Globus pallidus (tissue), 1 donor: ENCODE measurements at places on chromosomes 11 and 22.

DNA sequence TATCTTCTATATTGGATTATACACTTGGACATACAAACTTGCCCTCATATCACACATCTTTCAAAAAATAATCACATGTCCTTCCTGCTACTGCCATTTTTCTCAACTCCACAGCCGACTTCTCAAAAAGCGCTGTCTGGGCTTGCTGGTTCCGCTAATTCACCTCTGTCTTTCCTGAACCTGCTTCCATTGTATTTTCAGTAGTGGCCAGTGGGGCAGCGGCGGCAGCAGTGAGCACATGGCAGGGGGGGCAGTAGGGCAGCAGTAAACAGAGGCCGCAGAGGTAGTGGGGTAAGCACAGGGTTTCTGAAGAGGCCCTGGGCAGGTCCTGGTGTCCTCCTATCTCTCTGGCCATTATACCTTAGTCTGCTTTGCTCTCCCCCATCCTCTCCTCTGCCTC lies 126.3 kb downstream of the RRAS2 start:
- no peak for DNase-seq

GRCh38 chr11:43573233-43573632 lies 107.3 kb upstream of the HSD17B12 start:
- DNase-seq, result no peak

DNA sequence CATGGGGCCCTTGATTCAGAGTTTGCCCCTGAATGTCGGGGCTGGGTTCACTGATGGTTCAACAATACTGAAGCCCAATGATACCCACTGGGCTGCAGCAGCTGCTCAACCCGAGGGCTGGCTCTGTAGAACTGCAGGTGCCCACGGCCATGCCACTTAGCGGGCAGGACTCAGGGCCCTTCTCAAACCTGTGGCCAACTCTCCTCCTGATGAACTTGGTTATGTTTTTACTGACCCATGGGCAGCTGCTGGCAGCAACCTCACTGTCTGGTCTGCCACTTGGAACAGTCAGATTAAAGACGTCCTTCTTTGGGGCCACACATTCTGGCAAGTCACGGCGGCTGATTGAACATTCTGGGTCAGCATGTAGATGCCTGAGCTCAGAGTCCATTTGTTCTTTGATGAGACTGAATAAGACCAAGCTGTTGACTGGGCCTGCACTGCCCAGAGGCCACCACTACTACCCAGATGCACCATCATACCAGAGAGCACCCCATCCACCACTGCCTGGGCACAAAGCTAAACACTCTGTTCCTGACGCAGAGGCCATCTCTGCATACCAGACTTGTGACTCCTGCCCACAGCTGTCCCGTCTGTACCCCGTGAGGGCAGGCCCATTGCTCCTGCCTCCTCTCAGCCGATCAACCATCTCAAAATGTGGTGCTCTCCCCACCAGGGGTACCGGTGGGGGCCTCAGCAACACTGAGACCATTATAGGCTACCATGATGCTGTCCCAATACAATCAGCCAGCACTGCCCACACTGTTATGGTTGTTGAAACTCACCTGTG lies 67.8 kb downstream of the SHANK2 start:
- DNase-seq, result no peak

DNA sequence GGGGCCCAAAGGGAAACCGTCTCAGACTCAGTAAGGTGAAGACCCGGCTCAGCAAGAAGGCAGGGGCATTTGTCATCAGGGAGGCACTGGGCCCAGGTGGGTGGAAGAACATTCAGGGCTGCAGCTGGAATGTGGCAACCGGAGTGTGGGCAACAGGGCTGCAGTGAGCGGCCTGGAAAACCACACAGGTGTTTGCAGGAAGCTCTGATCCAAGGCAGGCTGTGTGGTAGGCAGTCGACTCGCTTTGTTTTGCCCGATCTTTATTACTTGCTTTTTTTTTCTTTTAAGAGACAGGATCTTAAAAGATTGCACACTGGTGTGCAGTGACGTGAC lies 82.8 kb downstream of the DGCR2 start:
- no peak for DNase-seq

GRCh38 chr11:120302001-120302805 lies 22.9 kb upstream of the TLCD5 start:
- DNase-seq, result no peak

- DNase-seq, result peak; percentile 82
These were observed at the start of gene EP300 for GRCh38 chr22:41092023-41092817. EP300 (plus strand) TSS chr22:41092592; CDS start chr22:41093005, 413 bp downstream.

DNA sequence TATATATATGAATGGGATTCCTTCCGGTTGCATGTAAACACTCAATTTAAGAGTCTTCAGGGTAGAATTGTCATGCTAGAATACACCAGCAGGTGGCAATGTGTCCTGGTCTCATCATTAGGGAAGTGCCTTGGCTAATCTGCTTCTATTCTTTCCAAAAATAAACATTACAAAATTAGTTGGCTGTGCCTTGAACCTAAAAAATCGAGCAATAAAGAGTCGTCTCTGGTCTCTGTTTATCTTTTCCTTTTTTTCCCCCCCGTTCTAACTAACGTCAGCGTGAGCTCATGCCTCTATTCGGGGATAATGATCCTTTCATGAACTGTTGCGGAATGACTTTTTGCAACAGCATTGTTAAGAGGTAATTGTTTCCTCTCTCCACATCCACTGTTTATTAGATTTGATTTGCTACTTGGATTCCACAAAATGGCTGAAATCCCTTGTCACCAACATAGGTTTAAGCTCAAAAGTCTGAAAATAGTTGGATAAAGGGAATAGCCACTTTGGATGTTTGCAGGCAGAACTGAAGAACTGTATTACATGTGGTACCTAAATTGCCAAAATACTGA lies 1.2 kb upstream of the ARHGEF12 start:
- DNase-seq, result peak; percentile 86

DNA sequence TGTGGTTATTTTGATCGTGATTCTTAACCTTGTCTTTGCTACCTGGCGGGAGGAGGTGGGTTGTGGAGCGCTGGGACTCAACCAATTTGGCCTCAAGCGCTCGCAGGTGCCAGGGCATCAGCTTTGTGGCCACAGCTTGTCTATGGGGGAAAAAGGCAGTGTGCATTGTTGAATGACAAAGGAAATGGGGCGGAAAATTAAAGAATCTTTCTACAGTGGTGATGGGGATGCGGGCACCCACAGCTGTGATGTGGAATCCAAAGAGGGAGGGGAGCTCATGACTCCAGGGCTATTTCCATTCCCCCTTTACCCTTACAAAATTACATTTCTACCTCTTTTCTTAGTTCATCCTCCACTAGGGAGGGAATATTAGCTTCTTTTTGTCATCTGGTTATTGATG lies 1.1 kb downstream of the SLC6A5 start:
- DNase-seq, result no peak

DNA sequence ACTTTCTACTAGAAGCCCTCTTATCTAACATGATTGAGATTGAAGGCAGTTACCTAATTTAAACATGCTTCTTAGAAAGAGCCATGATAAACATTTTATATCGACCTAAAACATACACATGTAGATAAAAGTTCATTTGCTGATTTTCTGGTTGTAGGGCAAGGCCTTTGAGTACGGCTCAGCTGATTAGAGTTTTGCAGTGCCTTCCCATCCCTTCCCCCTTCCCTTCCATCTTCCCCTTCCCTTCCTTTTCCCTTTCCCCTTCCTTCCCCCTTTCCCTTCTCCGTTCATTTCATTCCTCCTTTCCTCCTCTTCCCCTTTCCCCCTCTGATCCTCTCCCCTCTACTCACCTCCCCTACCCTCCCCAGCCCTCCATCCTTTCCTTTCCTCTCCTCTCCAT lies 4.3 kb downstream of the LDHC start:
- DNase-seq, result no peak

DNA sequence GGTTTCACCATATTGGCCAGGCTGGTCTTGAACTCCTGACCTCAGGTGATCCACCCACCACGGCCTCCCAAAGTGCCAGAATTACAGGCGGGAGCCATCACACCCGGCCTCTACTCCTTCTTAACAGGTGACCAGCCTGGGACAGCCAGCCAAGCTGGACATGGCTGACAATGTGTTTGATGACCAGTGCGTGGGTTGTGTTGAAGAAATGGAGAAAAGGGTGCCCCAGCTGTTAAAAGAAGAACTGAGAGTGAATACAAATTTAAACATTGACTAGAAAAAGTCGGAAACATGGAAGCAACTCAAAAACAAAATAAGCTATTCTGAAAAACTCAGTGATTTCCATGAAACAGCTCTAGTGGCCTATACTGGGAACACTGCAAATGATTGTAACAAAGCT lies 86.5 kb upstream of the CLPB start:
- no peak for DNase-seq

- no peak for DNase-seq
These were observed 38.2 kb downstream of the SHISA8 start for GRCh38 chr22:41876675-41877074.
